ENCODE measurements at places on chromosomes 6 and 20. TPM values are rescaled to one million over a fixed set of nuclear protein-coding genes. Genes with fewer than 3 reads are reported as not detected.

- H3K36me3 ChIP-seq = no peaks in the 10 kb centered on the region
- no peak overlapping the region for H3K27ac ChIP-seq
- no peak for DNase-seq
Observed at GRCh38 chr20:699811-700338, 24.3 kb upstream of the SCRT2 start.

GRCh38 chr6:106084106-106084988 is 1.8 kb upstream of the PRDM1 start:
- no peaks in the 10 kb centered on the region for H3K36me3 ChIP-seq
- H3K27me3 ChIP-seq = no peaks in the 10 kb centered on the region
- peak; percentile 79 for DNase-seq

GRCh38 chr6:146985111-146985510 is 219.1 kb upstream of the STXBP5 start:
- H3K4me3 ChIP-seq = no peak overlapping the region
- no peaks in the 10 kb centered on the region for H3K36me3 ChIP-seq
- no peak overlapping the region for H3K27ac ChIP-seq
- H3K4me1 ChIP-seq = no peaks in the 10 kb centered on the region
- H3K27me3 ChIP-seq = no peaks in the 10 kb centered on the region
- peak; percentile 54 for DNase-seq

PRDM1 gene
- 2.3 TPM for polyA plus RNA-seq

Measured in small intestine (tissue), 16 donors.